ENCODE measurements at places on chromosomes 13 and 19.

- DNase-seq = no peak
These were observed 15.2 kb upstream of the SLC25A30 start for GRCh38 chr13:45433381-45433790.

DNA sequence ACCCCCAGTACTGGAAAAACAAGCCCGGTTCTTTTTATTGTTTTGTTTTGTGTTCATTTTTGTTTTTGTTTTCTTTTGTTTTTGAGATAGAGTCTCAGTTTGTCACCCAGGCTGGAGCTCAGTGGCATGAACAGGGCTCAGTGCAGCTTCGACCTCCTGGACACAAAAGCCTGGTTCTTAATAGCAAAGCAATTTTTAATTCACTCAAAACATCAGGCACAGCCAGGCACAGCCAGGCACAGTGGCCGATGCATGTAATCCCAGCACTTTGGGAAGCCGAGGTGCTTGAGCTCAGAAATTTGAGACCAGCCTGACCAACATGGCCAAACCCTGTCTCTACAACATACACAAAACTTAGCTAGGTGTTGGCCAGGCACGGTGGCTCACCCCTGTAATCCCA lies 30.7 kb downstream of the INSR start:
- DNase-seq = no peak

DNA sequence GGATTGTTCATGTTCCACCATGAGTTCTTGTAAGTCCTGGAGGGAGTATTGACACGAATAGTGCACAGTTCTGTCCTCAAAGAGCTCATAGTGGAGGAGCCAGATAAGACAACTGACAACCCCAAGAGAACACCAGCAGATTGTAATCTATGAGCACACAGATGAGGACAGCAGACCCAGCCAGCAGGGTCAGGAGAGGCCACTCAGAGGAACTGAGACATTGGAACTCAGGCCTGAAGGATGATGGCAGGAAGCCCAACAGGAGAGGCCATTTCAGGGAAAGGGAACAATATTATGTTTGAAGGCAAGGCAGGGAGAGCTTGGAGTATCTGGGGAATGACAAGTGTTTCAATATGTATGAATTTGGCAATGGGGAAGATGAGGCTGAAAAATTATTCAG lies 63.7 kb upstream of the IPO5 start:
- no peak for DNase-seq

DNA sequence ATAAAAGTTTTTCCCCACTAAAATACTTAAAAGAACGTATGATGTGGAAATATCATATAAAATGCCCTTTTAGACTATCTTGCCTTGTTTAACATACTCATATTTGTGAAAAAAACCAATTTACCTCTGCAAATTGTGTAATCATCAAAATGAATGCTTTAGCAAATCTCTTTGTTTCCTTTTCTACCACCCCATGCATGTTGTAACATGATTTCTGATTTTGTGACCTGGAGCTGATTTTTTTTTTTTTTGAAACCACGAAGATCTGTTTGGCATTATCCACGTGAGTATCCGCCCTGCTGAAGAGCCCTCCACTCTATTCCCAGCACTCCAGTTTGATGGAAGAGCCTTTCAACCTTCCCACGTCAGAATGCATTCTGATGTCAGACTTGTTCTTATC lies 245.8 kb upstream of the NBEA start:
- DNase-seq = no peak

DNA sequence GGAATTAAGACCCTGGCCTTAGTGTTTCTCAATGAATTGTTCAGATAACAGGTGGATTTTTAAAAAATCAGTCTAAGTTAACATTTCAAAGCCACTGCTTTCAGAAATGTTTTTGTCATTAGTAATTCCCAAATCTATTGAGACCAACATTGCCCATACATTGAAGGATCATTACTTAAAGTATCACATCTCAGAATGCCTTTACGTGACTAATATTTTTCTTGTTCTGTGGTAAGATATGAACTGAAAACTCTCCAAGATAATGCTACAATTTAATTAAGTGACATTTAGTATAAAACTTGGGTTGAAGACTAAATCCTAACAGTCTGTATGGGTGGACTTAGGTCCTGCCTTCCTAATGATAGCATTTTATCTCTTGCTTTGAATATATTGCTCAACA lies 59.4 kb upstream of the POSTN start:
- DNase-seq = no peak

DNA sequence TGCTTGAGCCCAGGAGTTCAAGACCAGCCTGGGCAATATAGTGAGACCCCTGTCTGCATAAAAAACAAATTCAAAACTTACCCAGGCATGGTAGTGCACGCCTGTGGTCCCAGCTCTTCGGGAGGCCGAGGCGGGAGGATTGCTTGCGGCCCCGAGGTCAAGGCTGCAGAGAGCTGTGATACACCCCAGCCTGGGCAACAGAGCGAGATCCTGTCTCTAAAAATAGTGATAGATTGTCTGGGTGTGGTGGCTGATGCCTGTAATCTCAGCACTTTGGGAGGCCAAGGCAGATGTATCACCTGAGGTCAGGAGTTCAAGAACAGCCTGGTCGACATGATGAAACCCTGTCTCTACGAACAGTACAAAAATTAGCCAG lies 4.0 kb upstream of the KLF16 start:
- no peak for DNase-seq

DNA sequence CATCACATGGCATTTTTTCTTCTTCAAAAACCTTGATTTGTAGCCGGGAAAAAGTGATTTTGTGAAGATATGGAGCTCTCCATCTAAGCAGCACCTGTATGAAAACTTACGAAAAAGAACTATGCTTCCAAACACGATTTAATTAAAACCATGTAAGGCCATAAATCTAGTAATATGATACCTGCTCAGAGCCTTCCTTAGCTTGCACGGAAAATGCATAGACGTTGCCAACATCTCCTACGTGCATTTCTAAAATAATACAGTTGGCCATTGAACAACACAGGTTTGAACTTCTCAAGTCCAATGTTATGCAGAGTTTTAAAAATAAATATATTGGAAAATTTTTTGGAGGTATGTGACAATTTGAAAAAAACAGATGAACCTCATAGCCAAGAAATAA lies 59.1 kb upstream of the RNF113B start:
- DNase-seq = no peak

- DNase-seq = no peak
These were observed 949 bp downstream of the SERTAD1 start for GRCh38 chr19:40424637-40425449.

DNA sequence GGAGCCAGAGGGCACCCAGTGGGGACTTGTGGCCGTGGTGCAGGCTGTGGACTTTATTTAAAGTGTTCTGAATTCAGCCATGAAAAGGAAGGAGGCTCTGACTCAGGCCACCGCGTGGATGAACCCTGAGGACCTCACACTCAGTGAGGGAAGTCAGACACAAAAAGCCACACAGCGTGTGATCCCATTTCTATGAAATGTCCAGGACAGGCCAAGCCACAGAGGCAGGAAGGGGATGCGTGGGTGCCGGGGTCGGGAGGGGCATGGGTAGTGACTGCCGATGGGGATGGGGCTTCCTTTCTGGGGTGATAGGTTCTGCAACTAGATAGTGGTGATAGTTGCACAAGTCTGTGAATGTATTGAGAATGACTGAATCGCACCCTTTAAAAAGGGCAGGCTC lies 8.7 kb upstream of the ZBTB7A start:
- DNase-seq = no peak

DNA sequence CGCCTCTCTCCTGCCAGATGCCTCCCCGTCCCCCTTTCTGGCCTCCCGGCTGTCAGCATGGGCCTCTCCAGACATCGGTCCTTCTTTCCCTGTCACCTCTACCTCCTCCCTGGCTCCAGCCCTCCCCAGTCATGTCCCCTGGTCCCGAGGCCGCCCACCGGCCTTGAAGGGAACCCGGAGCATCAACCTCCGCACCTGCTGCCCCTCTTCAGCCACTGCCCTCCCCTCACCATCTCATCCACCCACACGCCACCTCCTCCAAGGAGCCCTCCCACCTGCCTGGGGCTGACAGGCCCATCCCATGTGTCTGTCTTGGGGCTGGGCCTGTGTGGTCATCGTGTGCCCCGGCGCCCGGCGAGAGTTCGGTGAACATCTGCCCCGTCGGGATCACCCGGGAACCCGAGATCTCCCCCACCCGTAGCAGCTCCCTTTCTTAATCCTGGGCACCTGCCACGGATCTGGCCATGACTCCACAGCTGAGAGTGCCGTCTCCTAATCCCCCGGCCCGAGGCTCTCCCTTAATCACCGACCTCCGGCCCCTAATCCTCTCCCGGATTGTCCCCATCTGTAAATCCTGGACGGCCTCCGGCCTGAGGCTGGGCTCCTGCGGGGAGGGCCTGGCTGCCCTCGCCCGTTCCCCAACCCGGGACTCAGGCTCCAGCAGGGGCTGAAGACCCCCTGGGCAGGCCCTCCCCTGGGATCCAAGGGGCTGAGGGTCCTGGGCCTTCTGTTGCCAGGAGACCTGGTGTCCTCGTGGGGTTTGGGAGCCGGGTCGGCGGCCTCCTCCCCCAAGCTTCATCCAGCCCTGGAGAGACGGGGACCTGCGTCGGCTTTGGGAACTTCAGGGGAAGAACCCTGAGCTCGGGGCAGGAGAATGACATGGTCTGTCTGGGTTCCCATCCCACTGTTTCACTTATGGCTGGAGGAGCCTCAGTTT lies 5.9 kb downstream of the HCN2 start:
- DNase-seq = no peak

DNA sequence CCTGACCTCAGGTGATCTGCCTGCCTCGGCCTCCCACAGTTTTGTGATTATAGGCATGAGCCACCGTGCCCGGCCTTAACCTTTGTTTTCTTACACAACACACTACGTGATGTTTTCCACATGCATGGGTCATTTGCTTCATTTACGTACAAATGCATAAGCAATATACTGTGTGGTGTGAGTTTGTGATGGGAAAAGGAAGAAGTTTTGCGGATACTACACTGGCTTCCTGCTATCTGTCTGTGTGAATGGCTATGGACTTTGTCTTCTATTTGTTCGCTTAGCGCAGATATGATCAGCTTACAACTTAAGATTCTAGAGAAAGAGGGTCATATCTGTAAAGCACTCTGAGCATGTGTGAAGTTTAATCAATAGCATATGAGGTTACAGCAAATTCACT lies 5.5 kb upstream of the ALOX5AP start:
- DNase-seq = no peak

DNA sequence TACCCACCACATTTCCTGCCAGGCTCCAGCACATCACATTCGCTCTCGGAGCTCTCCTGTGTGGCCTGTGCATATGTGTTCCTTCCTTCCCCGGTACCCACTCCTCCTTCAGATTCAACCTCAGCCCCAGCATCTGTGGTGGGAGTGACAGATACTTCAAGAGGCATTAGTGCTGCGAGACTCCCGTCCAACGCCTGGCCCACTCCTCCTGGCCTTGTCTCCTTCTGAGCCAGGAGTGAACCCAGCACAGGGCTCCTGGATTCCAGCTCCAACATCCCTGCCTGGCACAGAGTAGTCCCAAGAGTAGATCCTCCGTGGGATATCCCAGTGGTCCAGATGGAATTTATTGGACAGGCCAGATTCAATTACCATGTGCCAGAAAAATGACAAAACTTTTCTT lies 55.9 kb downstream of the SACS start:
- no peak for DNase-seq

DNA sequence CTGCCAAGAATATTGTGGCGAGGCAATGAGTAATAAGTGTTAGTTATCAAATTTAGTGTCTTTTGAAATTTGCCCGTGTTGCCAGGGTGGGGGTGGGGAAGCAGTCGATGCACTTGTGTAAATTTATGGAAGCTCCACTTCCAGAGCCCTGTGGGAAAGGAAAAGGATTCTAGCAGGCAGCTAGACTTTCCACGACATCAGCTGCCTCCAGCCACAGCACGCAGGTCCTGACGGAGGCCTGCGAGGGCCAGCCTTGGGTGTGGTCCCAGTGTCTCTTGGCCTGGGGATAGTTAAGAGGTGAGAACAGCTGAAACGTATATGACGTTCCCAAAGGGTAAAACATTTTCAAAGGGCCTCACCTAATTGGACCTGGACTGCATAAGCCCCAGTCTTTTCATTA lies 433.0 kb downstream of the TSHZ3 start:
- no peak for DNase-seq

GRCh38 chr19:5677136-5677535 lies 3.2 kb downstream of the MICOS13 start:
- no peak for DNase-seq

DNA sequence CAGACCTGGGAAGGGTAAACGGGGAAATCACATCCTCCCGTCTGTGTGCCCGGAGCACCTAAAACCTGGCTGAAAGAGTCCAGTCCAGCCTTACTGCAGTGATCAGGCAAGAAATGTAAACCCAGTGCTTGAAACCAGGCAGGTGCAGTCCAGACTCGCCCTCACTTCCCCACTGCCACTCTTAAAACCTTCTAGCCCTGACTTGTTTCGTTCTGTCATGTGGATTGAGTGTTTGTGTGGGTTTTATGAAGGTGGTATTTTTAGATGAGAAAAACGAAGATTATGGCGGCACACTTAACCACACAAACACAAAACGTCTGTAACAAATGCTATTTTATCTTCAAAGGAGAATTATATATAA lies 839 bp upstream of the CKAP2 start:
- no peak for DNase-seq

- no peak for DNase-seq
These were observed 14.4 kb upstream of the MYDGF start for GRCh38 chr19:4684312-4685095.

DNA sequence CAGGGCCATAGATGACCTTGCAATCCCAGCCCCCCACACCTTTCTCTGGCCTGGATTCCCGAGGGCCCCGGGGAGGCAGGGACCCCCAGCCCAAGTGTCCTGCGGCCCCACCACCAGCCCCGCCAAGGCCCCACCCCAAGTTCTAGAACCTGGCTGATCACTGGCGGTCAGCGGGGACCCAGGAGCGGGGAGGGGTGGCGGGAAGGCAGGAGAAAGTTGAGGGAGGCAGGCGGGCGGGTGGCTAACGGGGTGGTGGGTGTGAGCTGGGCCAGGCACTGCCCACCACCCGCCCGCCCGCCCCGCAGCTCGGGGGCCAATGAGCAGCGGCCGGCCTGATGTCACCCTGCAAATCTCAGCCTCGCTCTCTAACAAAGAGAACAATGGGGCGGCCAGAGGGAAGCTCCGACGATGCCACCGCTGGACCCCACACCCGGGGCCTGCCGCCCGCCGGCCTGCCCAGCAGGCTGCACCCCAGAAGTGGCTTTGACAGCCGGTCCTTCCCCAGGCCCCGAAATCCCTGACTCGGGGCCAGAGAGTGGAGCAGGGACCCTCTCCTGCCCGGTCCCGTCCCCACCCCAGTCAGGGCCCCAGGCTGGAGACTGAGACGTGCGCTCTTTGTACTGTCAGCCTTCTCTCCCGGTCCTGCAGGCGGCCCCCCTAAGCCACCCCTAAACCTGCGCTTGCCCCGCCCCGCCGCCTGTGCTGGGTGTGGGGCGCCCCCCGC lies 1.6 kb downstream of the MEX3D start:
- no peak for DNase-seq

DNA sequence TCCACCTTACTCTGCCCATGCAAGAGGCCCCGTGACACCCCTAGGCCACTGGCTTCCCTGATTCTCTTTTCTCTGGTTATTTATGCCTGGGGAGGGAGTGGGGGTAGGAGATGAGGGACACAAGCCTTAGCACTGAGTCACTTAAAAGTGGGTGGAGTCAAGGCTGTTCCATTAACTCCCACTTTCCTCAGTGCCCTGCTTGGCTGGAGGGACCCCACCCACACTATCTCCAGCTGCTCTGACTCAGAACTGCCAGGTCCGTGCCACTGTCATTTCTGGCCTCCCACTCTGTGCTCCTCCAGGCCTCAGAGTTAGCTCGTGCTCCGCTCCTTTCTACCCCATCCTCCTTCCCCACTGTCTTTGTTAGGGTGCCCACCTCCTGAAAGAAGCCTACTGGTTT lies 113.4 kb upstream of the UQCRFS1 start:
- DNase-seq = no peak

Data from stimulated activated CD4-positive, alpha-beta T cell treated with anti-CD3 and anti-CD28 coated beads, Interleukin-1b, Interleukin-23, amount 100 ng/mL, for 4 hours (primary cell).